NCI-H524 treated with DMSO at 0.1 percent for 48 hours (cell line): ENCODE measurements at places on chromosomes 4 and X.

- no peak for DNase-seq
These were observed 31.6 kb downstream of the PTTG2 start for GRCh38 chr4:37991623-37992410.

GRCh38 chrX:52118262-52118661 lies 49.3 kb upstream of the MAGED4B start:
- no peak for DNase-seq

GRCh38 chr4:82046796-82047195 lies 327.0 kb downstream of the HNRNPD start:
- DNase-seq, result no peak

DNA sequence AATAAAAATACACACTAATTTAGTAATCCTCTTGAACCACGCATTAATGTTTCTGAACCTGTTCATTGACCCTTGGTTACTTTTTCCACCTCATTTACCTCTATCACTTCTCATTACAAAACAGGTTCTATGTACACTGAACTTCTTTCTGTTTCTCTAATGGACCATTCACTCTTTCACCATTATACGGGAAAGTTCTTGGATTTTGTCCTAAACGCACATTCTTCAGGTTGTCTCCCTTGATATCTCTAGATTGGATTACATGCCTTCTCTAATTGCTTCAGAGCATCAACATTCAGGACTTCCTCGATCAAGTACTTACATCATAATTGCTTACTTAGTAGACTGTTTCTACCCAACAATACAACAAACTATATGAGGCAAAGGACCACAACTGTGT lies 359.4 kb upstream of the FSTL5 start:
- DNase-seq, result no peak

DNA sequence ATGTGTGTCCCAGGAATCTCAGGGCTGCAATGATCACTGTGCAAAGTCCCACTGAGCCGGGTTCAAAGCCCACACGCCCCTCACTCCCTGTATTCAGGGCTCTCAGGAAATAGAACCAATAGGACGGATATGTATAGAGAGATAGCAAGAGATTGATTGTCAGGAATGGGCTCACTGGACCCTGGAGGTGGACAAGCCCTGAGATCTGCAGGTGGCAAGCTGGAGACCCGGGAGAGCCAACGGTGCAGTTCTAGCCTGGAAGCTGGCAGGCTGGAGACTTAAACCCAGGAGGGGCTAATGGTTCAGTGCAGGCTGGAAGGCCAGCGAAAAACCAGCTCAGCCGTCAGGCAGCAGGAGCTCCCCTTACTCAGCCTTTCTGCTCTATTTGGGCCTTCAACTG lies 52.8 kb upstream of the ADRA2C start:
- DNase-seq, result no peak

- no peak for DNase-seq
These were observed 47.3 kb downstream of the SEPSECS start for GRCh38 chr4:25112995-25113380.

DNA sequence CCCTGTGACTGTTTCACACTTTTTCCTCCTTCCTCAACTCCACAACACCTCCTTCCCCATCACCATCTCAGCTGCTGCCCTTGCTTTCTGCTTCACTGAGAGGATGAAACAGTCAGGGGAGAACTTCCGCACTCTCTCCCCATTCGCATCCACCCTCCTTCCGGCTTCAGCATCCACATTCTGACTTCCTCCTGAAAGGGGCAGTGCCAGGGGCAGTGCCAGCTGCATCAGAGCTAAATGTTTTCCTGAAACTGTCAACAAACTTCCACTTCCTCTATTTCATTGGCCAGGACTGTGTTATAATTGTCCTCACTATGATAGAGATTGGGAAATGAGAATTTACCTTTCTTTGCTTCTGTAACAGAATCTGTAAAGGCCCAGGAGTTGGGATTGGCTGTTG lies 18.2 kb upstream of the RASL11B start:
- no peak for DNase-seq

GRCh38 chrX:45515262-45516215 lies 314.9 kb upstream of the DIPK2B start:
- peak; percentile 4 for DNase-seq

GRCh38 chr4:1503583-1504471 lies 97.6 kb upstream of the NKX1-1 start:
- DNase-seq, result no peak

GRCh38 chr4:152515678-152516077 lies 20.2 kb downstream of the FBXW7 start:
- no peak for DNase-seq
